NCI-H748 treated with DMSO at 0.1 percent for 48 hours (cell line): ENCODE measurements at places on chromosomes 5 and 9.

DNA sequence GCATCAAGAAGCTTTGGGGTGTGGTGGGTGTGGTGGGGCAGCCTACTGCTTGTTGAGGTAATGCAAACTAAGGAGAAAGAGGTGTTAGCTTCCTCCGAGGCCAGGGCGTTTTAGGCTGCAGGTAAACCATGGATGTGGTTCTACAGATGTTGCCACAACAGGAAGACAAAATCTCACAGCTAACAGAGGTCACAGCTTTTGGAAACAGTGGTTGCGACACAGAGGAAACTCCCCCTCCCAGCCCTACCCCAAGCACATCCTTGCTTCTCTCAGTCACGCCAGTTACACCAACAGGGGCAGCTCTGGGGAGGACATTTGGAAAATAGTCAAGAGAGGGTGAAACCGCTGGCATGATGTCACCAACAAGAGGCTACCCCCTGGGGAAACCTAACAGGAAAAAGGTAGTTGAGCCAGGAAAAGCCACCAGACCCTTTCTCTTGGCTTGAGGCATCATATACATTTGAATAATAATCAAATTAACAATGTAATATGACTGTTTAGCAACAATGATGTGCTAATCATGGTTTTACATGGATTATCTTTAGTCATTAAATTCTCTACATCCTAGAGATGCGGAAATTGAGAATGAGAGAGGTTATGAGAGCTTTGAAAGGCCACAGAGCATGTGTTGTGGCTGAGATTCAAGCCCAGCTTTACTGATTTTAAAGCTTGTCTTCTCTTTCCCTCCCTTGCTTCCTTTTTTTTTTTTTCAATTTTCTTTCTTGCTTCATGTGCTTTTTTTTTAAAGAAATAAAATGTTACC is 82.2 kb upstream of the IL12B start:
- no peak for DNase-seq

GRCh38 chr5:53392073-53392472 is 88.4 kb upstream of the FST start:
- DNase-seq, result no peak

DNA sequence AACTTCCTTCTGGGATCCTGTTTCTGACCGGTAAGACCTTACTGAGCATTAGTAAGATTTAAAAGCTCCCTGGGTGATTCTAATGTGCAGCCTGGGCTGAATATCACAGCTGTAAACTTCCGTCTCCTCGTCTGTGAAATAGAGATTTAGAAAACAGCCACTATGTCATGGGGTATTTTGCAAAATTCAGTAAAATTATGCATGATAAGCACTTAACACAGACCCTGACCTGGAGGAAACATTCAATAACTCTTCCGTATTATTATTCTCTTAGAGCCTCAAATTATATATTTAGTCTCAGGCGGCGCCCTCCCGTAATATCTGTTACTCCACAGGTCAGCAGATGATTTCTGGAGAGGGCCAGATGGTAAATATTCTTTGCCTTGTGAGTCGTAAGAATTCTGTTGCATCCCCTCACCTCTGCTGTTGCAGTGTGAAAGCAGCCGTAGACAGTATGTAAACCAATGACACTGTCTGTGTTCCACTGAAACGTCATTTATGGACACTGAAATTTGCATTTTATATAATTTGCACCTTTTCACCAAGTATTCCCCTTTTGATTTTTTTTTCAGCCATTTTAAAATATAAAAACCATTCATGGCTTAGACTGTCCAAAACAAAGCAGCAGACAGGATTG is 39.2 kb upstream of the RARS1 start:
- no peak for DNase-seq

GRCh38 chr5:71891856-71892255 is 172.8 kb downstream of the CARTPT start:
- no peak for DNase-seq

- DNase-seq, result no peak
Measured at GRCh38 chr9:132267660-132268059, 87.1 kb downstream of the SETX start.

DNA sequence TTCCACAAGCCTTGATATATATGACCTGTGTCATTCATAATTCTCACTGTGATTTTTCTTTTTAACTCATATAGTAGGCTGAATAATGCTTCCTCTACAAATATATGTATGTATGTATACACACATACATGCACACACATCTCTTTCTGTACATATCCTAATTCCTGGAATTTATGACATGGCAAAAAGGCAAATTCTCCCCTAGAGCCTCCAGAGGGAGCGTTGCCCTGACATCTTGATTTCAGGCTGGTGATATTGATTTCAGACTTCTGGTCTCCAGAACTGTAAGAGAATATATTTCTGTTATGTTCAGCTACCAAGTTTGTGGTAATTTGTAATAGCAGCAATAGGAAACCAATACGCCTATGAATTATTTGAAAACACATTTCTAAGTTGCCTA is 166.6 kb upstream of the GAS1 start:
- DNase-seq, result no peak

GRCh38 chr5:31116466-31117031 is 76.9 kb upstream of the CDH6 start:
- no peak for DNase-seq

GRCh38 chr9:135468854-135469521 is 10.6 kb upstream of the PPP1R26 start:
- no peak for DNase-seq

DNA sequence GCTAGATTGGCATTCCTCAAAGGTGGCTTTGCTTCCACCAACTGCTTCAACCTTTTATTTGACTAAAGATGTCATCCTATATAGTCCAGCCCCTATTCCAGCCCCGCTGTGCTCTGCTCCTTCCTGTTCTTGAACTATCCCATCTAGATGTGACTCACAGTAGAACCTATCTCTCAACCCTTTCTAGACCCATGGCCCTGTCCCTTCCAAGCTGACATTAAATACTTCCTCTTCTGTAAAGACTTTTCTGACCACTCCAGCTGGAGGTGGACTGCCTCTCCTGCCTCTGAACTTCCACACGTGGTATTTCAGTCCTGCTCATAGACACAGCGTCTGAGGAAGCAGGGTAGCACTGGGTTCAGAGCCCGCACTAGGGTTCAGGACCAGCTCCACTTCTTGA is 32.4 kb downstream of the OSTF1 start:
- DNase-seq, result no peak

DNA sequence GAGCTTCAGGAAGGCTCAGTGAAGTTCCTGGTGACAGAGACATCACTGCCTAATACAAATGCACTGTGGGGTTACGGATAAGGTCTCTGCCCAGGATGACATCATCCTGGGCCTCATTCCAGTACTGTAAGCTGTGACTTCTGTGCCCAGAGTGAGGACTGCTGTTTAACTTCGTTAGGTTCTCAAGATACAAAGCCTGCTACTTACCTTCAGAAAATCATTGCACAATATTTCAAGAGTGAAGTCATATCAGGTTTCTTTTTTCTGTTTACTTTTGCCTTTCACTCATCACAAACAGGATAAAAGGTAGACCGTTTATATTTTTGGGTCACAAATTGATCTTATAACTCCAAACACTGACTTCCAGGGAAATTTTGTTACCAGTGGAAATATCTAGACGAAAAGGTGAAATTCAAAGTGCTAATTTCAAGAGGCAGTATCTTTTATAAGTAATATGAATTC is 241.2 kb downstream of the PIK3R1 start:
- DNase-seq, result no peak

DNA sequence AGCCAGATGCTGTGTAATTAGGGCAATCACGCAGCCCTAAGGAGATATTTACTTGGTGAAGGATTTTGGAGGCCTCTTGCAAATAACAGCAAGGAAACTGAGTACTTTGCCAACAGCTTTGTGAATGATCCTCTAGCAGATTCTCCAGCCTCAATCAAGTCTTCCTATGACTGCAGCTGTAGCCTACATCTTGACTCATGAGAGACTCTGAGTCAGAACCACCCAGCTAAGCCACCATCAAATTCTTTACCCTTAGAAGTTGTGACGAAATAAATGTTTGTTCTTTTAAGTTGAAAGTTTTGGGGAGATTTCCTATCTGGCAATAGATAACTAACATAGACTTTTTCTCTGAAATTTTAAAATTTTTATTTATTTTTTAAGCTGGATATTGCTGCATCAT is 237.6 kb upstream of the CCNH start:
- DNase-seq, result no peak

DNA sequence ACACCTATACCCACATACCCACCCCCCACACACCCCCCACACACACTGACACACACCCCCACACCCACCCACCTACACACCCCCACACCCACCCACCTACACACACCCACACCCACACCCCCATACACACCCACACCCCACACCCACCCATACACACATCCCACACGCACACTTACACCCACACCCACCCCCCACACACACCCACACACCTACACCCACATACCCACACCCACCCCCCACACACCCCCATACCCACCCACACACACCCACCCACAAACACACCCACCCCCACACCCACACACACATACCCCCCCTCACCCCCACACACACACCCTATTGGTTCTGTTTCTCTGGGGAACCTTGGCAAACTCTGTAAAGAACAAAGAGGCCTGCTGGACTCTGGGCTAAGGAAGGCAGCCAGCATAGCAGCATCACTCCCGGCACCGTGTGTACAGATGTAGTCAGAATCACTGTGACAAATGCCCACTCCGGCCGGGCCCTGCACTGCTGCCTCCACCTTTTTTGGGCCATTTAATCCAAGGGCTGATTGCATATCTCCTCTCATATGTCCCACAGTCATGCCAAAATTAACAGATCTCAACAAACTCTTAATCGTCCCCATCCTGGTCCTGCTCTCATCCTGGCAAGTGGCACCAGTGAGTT is 42.3 kb downstream of the COL23A1 start:
- DNase-seq, result no peak

- DNase-seq, result no peak
Measured at GRCh38 chr5:113384782-113385285, 50.0 kb downstream of the TSSK1B start.

DNA sequence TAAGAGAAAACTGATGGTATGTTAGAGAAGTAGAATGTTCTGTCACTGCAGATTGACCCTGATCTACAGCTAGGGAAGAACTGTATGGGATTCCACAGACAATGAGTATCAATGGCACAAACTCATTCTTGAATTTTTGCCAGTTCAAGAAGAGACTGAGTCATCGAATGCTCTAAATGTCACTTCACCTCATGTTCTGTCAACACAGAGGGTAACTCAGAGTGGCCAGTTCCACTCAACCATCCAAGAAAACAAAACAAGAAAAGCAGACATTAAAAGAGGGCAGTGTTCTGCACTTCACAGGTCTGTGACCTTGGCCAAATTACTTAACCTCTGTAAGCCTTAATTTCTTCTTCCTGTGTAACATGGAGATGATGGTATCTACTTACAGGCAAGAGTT is 132.2 kb upstream of the HMHB1 start:
- no peak for DNase-seq

DNA sequence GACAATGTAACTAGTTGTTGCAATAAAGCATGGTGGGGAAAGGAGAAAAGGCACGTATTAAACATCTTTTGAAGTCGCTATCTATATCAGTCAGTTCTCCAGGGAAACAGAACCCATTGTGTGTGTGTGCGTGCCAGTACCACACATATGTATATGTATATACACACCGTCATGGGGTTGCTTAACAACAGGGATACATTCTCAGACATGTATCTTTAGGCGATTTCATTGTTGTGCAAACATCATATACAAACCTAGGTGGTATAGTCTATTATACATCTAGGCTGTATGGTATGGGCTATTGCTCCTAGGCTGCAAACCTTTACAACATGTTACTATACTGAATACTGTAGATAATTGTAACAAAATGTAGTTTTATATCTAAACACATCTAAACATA is 2.3 kb downstream of the CDKN2B-AS1 start:
- no peak for DNase-seq

- no peak for DNase-seq
Measured at GRCh38 chr9:107020040-107020530, 157.1 kb downstream of the ZNF462 start.

DNA sequence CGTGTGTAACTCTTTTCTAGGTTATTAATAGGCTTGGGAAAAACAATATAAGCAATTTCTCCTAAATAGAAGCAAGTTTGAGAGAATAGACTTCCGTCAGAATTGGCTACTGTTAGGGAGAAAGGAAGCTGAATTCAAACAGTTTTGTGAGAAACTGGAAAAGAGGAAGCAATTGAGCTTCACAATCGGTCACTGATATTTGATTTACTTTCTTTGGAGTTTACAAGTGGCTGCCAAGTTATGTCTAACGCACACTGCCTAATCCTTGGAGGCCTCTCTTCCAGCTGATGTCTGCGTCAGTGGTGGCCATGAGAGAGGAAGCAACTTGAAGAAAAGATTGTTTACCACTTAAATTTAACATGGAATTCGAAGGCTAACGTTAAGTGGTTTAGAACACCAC is 319.5 kb downstream of the ADGRV1 start:
- DNase-seq, result no peak

GRCh38 chr9:97907046-97907445 is 15.3 kb downstream of the TRMO start:
- no peak for DNase-seq

- no peak for DNase-seq
Measured at GRCh38 chr5:86070719-86071118, 547.0 kb upstream of the COX7C start.

DNA sequence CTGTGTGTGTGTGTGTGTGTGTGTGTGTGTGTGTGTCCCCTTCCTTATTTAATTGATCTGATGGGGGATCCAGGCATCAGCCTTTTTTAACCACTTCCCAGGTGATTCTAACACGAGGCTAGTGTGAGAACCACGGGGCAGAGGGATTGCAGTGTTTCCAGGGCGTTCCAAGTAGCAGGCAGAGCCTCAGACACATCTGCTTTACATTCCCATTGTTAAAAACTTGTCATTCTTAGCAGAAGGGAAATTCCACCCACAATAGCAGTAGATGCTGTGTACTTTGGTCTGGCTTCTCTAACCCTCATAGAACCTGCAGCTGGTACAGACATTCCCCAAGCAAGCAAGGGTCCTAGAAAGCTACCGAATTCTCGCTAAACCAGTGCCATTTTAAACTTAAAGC is 81.9 kb upstream of the SLC30A5 start:
- DNase-seq, result no peak

DNA sequence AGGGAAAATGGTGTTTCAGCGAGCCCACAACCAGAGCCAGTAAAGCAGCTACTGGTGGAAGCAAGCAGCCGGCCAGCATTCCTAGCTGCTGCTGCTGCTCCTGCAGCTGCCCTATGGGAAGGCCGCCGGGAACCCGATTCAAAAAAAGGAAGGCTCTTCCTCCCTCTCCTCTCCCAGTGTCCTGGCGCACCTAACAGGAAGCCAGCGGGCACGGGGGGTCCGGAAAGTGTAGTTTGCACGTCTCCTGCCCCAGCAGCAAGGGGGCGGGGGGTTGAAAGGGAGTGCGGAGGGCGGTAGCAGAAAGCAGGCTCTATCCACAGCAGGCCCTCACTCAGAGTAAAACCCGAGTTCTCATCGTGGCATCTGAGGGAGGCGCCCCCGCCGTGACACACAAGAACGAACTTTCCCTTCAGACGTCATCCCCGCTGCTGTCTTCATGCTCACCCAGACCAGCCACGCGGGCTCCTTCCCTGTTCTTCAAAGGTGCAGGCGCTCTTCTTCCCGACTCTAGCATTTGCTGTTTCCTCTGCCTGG is 16.5 kb downstream of the GRXCR2 start:
- DNase-seq, result no peak

GRCh38 chr5:178323541-178323865 is 90.9 kb upstream of the PHYKPL start:
- no peak for DNase-seq

- no peak for DNase-seq
Measured at GRCh38 chr5:167850911-167851310, 440.5 kb upstream of the WWC1 start.
